ENCODE measurements at places on chromosomes 4 and X. TPM values are rescaled to one million over a fixed set of nuclear protein-coding genes. Genes with fewer than 3 reads are reported as not detected.

DNA sequence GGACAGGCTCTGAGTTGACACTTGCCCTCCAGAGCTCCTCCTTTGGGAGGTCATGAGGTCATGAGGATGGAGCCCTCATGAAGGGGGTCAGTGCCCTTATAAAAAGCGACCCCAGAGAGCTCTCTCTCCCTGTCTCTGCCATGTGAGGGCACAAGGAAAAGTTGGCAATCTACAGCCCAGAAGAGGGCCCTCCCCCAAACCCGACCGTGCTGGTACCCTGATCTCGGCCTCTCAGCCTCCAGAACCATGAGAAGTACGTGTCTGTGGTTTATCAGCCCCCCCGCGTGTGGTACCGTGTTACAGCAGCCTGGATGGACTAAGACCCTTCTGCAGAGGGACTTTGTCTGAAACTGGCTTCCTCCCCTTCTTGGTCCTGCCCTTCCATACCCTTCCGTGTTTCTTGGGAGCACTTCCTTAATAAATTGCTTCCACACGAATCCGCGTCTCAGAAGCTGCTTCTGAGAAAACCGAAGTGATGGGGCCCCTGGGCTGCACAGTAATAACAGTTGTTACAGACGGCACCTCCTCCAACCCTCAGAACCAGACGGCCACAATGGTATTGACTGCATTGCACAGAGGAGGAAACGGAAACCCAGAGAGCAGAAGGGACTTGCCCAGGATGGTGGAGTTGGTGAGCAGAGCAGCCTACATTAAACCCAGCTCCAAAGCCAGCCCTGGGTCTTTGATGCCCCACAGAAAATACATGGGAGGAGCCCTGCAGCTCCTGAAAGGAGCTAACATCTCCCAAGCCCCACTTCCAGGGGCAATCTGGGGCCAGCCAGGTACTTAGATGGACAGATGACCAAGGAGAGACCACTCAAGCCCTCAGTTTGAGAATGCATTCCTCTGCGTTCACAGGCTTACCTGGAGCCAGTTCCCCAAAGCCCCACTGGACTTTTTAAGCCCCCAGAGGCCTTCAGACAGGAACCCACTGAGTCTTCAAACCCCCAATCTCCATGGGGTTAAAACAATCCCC lies 242.7 kb downstream of the BCOR start:
- no peak for DNase-seq

DNA sequence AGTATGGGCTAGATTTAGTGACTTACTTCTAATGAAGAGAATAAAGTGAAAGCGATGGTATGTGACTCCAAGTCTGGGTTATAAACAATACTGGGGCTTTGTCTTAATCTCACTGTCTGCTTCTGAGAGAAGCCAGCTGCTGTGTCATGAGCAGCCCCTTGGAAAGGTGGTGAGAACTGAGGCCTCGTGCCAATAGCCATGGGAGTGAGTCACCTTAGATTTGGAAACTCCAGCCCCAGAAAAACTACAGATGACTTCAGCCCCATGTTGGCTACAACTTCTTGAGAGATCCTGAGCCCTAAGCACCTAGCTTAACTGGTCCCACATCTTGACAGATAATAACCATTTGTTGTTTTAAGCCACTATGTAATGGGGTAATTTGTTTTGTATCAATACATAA lies 77.6 kb downstream of the CWH43 start:
- DNase-seq = no peak

DNA sequence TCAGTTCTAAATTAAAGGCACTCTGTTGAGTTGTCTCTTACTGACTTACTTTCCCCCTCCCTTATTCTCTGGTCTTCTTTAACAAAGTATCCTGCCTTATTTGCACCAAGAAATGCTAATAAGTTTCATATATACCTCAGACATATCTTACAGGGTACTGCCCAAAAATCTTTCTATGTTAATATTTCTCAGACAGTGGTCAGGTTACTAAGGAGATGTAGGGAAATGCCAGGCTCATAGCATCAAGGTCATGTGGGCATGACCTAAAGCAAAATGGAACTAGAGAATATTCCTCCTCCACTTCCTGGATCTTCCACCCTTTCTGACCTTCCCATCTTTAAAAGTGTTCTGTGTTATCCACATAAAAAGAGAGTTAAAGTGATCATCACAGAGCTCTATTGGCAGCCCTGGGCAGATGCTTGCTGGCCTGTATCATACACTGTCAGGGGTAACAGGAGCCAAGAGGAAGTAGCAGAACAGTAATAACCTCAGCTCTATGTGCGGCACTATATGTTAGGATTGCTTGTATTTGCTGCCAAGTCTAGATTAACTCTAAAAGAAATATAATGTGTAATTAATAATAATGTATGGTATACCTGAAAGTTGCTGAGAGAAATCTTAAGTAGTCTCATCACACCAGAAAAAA lies 74.3 kb downstream of the IQCM start:
- DNase-seq = no peak

DNA sequence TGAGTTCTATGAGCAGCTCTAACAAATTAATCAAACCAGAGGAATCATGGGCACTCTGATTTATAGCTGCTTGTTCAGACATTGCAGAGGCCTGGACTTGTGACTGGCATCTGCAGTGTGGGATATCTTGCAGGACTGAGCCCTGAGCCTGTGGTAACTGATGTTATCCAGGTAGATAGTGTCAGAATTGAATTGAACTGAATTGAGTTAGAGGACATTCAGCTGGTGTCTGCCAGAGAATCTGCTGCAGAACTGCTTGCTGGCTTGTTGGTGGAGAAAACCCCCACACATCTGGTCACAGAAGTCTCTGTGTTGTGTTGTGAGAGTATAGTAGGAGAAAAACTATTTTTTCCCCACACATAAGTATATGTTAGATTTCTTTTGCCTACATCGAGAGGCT lies 42.2 kb downstream of the SMIM20 start:
- DNase-seq = no peak

AVPR2 gene
- total RNA-seq = 3.1 TPM

PABPC1L2A gene
- total RNA-seq = not detected

GRCh38 chr4:136812100-136812880 lies 720.0 kb downstream of the PCDH18 start:
- DNase-seq = no peak

DNA sequence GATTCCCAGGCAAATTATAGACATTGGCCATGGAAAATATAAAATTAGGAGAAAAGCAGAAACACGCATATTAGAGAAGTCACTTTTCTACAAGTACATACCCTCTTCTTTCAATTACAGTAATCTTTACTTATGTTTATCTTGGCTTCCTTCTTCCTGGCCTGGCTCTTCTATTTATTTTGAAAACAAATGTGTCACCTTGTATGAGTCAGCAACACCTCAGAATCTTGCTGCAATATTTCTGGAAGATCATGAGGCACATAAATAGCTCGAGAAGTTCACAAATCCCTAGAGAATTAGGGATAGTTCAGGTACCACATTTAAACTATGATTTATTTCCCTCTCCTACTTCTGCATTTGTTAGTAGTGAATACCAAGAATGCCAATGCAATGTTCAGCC lies 124.6 kb downstream of the ANOS1 start:
- no peak for DNase-seq

- DNase-seq = no peak
These were observed 203.9 kb upstream of the LEF1 start for GRCh38 chr4:108372681-108373080.

DNA sequence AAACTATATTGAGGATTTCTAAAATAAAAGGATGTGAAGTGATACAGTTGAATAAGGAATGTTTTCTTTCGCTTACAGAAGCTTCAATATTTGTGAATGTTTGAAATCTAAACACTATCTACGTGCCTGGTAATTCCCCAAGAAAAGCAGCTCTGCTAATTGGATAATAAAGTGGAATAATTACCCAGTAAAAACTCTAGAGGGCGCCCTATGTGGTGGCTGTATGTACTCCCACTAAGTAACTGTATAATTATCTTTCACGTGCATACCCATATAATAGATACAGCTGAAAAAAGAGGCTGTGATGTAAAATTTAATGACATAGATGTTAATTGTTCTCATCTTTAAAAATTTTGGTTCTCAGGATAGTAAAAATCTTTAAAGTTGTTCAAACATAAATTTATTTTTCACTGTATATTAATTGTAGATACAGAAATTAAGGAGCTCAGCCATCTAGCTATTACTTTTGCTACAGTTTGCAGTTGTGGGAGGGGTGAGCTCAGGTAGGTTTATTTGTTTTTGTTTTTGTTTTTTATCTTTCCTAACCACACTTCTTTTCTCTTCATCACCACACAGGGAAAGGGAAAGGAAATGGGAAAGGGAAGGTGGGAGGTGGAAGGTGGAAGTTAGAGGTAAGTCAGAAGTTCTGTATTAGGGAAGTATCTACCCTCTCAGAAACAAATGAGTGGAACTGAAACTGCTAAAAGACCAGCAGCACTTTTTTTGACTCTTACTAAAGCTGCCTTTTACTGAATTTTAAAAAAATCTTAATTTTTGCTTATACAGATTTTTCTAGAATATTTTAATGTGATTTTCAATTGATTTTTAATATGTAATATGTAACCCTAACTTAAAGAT lies 151.7 kb upstream of the RPS6KA6 start:
- DNase-seq = no peak

GRCh38 chr4:75477201-75477600 lies 37.0 kb downstream of the RCHY1 start:
- no peak for DNase-seq

- no peak for DNase-seq
These were observed 85.6 kb downstream of the SLC39A8 start for GRCh38 chr4:102259702-102260101.

GRCh38 chr4:2868877-2869487 lies 25.3 kb downstream of the ADD1 start:
- DNase-seq = no peak

CT47B1 gene
- total RNA-seq = not detected

- DNase-seq = no peak
These were observed 10.5 kb downstream of the GPR82 start for GRCh38 chrX:41734530-41734929.

DNA sequence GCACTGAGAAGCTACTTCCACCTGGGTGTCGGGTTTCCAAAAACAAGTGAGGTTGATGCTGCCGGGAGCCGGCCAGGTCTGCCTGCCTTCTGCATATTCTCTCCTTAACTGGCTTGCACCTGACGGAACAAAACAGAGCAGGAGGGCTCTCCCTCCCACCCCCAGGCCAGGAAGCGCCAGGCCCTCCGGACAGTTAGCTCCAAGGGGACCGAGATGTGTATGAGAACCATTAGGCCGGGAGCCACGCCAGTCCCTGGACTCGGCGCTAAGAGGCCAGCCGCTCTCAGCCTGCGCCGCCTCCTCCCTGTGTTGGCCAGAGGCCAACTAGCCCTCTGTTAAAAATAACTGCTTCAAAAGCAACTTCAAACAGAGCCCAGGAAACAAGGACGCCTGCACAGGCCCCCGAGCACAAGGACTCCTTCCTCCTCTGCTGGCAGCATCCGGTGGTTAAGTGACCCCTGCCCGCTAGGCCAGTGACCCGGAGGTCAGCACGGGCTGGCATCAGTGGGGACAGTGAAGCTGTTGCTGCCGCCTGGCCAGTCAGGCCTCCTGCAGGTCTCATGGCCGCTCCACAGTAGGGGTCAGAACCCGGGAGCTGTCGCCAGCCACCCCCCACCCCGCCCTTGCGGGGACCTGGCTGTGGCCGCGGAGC lies 107.9 kb downstream of the ABLIM2 start:
- peak; percentile 86 for DNase-seq

DNA sequence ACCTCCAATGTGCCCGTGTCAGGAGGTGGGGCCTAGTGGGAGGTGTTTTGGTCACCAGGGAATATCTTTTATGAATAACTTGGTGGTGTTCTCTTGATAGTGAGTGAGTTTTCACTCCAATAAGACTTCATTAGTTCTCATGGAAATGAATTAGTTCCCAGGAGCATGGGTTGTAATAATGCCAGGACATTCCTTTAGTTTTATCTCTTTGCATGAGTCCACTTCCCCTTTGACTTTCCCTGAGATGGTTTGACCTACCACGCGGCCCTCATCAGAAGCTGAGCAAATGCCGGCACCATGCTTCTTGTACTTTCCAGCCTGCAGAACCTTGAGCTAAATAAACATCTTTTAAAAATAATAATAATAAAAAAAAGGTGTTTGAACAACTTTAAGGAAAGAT lies 112.9 kb upstream of the ACSL4 start:
- no peak for DNase-seq

DNA sequence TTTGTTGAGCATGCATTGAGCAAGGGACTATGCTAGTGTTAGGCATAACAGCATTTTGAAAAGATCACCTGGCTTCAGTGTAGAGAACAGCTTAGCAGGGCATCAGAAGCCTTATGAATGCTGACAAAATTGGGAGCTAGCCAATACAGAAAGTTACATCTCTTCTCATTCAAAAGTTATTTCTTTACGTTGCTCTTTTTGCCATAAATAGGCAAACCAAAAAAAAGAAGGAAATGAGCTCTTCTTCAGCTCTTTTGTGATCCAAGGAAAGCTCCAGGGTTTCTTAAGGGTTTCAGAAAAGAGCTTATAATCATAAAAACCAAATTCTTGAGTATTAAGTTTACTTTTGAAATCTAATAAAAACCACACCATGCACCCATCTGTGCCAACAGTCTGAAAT lies 35.2 kb upstream of the LNX1 start:
- no peak for DNase-seq

DNA sequence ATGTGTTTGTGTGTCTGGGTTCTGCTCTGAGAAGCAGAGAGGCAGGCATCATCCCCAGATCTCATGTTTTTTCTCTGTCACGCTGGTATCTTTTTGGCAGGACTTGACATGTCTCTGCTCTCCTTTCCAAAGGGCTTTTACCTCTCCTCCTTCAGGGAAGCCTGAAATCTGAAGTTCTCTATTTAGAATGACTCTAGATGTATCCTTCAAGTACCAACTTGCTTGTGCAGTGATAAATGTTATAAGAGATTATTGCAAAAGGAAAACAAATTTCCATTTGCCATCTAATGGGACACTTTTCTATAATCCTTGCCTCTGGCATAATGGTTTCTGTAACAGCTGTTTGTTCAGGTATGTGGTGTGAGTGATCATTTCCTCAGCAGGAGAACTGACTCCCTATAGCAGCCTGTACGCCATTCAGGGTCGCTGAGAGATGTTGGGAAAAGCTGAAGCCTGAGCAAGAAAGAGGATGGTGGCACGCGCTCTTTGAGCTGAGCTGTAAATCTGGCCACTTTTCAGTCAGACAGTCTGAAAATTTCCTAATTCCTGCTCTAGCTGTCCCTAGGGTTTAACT lies 72.5 kb downstream of the CNGA2 start:
- DNase-seq = no peak

- no peak for DNase-seq
These were observed 52.7 kb downstream of the TMEM164 start for GRCh38 chrX:110055616-110056015.

GRCh38 chrX:23332888-23333821 lies 1.5 kb upstream of the PTCHD1 start:
- DNase-seq = no peak

- DNase-seq = no peak
These were observed 35.0 kb downstream of the NUDT11 start for GRCh38 chrX:51461053-51462044.
